Kidney glomerular epithelial cell (primary cell): ENCODE measurements at places on chromosomes 13 and 19.

DNA sequence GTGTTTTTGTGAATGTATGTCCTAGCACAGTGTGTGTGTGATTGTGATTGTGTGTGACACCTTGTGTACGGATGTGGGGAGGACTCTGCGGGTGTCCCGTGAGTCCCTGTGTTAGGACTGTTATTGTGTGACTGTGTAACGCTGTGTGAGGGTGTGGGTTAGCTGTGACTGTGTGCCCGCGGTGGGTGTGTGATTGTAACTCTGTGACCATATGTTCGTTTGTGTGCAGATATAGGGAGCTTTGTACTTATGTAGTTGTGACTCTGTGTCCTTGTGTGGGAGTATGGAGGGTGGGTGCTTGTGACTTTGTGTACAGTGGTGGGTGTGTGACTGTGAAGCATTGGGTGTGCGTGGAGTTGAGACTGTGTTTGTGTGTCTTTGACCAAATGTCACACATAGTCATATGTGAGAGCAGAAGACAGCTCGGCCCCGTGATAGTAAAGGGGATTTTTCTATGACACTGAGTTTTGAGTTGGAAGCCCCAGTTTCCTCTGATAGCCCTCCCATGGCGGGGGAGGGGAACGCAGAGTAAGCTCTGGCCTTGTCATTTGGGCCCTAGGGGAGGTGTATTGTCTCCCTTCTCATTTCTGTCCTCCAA, 949 bp upstream of the ZNF260 start:
- no peak for DNase-seq

DNA sequence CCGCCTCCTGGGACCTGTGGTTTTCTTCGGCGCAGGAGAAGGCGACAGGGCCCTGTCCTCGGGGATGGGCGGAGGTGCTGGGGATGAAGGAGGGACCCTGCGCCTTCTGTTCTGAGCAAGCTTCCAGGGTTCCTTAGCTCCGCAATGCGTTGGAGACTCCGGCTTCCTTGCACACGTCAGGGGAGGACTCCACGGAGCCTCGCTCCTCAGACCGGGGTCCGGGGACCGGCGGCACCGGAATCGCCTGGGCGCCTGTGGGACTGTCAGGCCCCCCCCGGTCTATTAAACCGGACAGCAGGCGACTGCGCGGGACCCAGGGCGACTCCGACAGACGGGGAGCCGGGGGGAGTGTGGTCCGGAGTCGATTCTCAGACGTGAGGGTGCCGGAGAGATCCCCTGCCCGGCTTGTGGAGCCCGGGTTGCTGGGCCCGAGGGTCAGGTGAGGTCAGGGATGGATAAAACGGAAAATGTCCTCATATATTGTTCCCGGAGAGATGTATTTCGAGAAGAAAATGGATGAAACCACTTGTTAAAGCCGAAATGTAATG, 227.4 kb downstream of the TEX29 start:
- no peak for DNase-seq

DNA sequence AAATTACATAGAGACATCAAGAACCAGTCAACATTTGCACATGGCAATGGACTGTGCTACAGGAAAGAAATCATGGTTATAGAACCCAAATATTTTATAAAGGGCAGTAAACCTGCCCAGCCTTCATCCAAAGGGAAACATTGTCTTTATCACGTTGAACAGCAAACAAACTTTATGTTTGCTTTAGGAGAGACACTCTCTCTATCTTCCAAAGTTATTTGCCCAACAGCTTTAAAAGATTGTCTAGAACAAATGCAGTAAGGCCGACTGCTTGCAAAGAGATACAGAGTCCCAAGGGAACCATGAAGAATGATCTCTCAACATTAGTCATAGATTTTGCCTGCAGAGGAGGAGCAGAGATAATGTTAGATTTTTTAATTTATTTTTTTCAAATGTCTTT, 1323.5 kb upstream of the SLC10A2 start:
- no peak for DNase-seq

GRCh38 chr13:37526710-37527473, 71.7 kb downstream of the POSTN start:
- DNase-seq, result no peak

DNA sequence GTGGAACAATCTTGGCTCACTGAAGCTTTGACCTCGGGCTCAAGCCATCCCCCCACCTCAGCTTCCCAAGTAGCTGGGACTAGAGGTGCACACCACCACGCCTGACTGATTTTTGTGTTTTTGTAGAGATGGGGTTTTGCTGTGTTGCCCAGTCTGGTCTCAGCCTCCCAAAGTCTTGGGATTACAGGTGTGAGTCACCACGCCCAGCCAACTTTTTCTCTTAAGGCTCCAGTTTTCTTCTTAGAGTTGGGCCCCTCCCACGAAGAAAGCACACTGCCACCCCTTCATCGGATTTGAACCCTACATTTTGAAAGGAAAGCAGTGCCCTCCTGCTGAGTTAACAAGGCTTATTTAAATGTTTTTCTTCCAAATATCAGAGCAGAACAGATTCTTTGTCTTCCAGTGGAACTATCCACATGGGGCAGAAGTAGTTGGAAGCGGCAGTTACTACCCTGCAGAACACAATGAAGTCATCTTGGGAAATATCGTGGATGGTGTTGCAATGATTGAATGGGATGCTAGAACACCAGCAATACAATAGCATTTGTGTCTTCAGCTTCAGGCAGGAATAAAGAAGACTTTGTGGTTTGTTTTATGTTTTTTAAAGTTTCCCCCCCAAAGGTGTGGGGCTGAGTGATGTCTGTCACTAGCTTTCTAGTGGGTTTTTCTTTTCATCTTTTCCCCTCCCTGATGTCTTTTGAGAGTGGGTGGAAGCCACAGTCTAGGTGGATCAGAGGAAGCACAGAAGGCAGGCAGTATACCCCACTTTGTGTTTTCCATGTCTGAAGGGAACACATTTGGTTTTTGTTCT, 8.9 kb downstream of the ACTN4 start:
- DNase-seq, result no peak

GRCh38 chr13:113001241-113002140, 32.5 kb downstream of the MCF2L start:
- DNase-seq, result no peak
